Left ventricle myocardium inferior (tissue), 1 donor: ENCODE measurements at places on chromosomes 13 and 19. TPM values are rescaled to one million over a fixed set of nuclear protein-coding genes. Genes with fewer than 3 reads are reported as not detected.

DNA sequence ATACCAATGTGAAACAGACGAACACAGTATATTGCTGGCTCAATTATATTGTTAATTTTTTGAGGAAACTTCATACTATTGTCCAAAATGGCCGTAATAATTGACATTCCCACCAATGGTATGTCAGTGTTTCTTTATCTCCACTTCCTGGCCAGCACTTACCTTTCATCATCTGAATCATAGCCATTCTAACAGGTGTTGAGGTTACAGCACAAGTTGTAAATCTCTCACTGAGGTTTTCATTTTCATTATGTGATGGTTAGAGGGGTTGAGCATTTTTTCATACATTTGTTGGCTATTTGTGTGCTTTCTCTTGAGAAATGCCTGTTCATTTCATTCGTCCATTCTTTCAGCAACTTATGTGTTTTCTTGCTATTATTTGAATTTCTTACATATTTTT, 824.0 kb downstream of the UQCRFS1 start:
- H3K4me1 ChIP-seq: no peaks in the 10 kb centered on the region
- DNase-seq: no peak
- H3K36me3 ChIP-seq: no peaks in the 10 kb centered on the region
- no peak overlapping the region for H3K4me3 ChIP-seq
- H3K27me3 ChIP-seq: peaks cover 12% of the 10 kb centered on the region

The CD33 gene
- total RNA-seq: 3.0 TPM

The SRRM5 gene
- total RNA-seq: 0.30 TPM

The URAD gene
- not detected for total RNA-seq

The DLL3 gene
- total RNA-seq: not detected

The CPT1C gene
- 2.5 TPM for total RNA-seq

The ZSCAN1 gene
- total RNA-seq: not detected
